Activated naive CD4-positive, alpha-beta T cell treated with anti-CD3 and anti-CD28 coated beads, Interleukin-2, amount 50 U/mL, for 72 hours (primary cell): ENCODE measurements at places on chromosomes 2 and 18.

DNA sequence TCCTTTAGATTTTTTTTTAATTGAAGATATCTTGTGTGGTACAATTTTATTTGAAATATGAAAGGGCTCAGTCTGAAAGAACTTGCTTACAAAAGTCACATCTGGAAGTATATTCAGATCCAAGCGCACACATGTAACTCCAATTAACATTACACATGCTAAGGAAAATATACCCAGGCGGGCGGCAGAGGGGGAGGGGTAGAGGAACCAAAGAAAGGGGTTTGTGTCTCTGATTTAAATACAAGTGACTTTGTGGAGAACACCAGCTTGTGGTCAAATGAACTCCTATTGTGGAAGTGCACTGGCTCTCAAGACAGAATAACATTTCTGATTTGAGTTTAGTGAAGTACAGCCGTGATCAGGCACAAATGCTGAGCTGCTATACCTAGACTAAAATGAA is 280.2 kb upstream of the SOX11 start:
- no peak for DNase-seq

DNA sequence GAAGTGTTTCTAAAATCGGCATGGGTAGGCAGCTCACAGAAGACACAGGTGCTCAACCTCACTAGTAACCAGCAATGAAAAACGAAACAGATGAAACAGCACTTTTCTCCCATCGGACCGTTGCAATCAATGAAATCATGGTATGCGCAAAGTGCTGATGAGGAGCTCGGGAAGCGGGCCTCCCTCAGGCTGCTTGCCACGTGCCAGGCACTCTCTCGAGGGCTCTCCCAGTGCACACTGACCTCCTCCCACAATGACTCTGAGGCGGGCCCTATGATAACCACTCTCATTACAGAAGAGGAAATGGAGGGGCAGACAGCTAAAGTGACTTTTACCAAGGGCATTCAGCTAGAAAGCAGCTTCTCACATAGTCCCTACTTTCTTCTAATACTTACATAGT is 3.8 kb upstream of the ANKRD23 start:
- DNase-seq: no peak

DNA sequence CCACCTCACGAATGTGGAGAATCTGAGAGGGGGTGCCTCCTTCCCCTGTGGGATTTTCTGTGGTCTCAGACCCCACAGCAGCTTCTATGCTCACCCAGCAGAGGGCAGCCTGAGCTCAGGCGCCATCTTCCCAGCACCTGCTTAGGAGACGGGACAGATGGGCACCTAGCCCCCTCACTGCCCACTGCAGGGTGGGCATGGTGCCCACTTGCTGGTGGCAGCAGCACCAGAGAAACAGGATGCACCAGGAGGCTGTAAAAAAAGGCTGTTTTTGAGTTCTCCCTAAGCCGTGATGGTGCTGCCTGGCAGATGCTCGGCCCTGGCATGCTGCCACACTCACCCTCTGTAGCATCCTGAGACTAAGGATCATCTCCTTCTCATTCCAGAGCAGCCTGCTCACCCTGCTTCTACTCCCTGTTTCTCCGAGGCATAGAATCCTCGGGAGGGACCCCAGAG is 19.1 kb upstream of the SLC20A1 start:
- DNase-seq: peak; percentile 69

GRCh38 chr18:77161383-77161782 is 28.8 kb upstream of the MBP start:
- DNase-seq: no peak

DNA sequence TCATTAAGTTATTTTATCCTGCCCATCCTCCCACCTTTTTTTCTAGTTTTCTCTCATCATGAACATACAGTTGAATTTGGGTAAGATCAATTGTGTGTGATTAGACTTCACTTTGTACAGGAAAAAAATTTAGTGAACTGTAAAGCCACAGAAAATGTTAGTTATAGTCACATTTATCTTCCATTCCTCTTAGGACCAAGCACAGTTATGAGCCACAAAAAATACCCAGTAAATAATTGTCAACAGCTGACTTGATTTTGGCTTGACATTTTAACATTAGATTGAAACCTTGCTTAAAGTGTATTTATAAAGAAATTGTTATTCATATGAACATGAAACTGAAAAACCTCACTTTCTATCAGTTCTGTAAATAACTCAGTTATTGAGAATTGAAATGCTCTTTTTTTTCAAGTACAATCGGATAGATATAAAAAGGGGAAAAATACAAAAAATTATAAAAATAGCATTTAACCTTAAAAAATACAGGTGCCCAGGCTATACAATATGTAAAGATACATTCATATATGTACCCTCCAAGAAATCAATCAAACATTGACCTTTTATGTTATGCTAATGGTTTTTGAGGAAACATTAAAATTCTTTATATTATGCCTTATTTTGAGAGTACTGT is 389.5 kb upstream of the NRP2 start:
- no peak for DNase-seq

GRCh38 chr2:229815342-229815741 is 101.0 kb upstream of the DNER start:
- DNase-seq: no peak

DNA sequence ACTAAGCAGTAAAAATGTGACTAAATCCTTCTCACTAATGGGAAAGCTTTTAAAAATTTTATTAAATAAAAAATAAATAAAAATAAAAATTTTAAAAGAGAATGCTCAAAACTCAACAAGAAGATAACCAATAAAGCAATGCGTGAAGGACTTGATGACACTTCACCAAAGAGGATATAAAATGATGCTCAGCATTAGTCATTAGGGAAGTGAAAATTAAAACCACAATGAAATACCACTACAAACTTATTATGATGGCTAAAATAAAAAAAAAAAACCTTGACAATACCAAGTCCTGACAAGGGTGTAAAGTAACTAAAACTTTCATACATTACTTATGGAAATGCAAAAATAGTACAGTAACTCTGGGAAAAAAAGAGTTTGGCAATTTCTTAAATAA is 3.3 kb upstream of the WDR75 start:
- DNase-seq: no peak

DNA sequence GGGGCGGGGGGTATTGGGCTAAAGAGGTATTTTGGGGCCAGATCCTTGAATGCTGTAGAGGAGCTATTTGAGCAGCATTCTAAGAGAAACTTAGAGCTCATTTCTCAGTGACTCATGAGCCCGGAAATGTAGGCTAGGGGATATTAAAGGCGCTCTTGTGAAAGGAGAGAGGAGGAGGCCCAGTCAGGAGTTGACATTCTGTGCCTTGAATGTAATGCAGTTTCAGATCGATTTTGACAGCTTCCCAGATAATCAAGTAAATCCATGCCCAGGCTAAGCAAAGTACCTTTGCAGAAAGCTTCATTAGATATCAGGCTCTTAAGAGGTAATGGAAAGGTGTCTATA is 1.5 kb downstream of the CAB39 start:
- peak; percentile 39 for DNase-seq

GRCh38 chr2:80326214-80326613 is 21.7 kb upstream of the LRRTM1 start:
- no peak for DNase-seq

- no peak for DNase-seq
Observed at GRCh38 chr2:121819846-121820245, 64.4 kb downstream of the TSN start.

DNA sequence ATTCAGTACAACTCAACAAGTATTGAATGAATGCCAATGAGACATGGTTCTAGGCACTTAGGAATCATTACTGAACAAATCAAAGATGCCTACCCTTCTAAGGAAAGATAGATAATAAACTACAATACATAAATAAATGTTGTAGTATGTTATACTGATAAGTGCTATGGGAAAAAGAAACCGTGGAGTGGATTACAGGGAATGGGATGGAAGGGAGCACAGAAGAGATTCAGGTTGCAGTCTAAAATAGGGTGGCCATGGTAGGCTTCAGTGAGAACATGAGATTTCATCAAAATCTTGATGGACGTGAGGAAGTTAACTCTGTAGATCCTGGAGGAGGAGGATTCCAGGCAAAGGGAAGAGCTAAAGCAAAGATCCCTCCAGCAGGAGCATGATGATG is 17.9 kb upstream of the CREB1 start:
- DNase-seq: no peak

GRCh38 chr2:54455131-54455562 is 980 bp upstream of the SPTBN1 start:
- no peak for DNase-seq

- DNase-seq: no peak
Observed at GRCh38 chr18:24446953-24447538, 13.4 kb upstream of the HRH4 start.

DNA sequence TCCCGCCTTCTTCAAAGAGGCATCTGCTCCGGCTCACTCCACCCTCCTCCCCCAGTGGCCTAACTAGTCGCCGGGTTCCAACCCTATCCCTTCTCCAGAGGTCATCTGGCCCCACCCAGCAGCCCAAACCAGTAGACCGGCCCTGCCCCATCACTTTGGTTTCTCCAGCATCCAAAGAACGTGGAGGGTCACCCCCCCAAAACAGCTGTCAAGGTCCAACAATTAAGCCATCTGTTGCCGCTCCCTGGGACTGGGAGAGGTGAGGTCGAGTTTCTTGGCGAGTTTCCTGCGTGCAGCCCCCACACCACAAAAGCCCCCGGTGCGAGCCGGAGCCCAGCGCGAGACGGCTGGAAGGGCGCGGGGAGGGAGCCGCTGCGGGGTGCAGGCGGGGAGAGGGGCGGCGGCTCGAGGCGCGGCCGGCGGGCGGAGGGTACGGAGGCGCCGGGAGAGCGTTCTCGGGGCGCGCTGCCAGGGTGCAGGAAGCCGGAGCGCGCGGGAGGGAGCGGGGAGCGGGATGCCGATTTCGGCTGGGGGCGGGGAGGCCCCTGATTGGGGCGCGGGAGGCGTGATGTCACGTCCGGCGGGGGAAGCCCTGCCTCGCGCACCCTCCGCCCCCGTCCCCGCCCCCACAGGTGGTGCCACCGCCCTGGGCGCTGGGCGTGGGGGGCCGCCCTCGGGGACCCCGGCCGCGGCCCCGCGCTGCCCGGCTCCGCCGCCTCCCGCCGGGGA is 571 bp upstream of the GPC1 start:
- peak; percentile 85 for DNase-seq

- no peak for DNase-seq
Observed at GRCh38 chr2:34567128-34567527, 968.0 kb upstream of the FAM98A start.

DNA sequence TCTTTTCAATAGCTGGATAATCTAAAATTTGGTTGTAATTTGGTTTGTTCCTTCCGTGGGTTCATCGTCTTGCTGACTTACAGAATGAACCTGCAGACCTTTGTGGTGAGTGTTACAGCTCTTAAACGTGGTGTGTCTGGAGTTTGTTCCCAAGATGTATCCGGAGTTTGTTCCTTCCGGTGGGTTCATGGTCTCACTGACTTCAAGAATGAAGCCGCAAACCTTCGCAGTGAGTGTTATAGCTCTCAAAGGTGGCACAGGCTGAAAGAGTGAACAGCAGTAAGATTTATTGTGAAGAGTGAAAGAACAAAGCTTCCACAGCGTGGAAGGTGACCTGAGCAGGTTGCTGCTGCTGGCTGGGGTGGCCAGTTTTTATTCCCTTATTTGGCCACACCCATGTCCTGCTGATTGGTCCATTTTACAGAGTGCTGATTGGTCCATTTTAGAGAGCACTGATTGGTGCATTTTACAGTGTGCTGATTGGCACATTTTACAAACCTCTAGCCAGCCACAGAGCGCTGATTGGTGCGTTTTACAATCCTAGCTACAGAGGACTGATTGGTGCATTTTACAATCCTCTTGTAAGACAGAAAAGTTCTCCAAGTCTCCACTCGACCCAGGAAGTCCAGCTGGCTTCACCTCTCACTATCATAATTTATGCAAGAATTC is 16.6 kb downstream of the RALB start:
- DNase-seq: no peak

DNA sequence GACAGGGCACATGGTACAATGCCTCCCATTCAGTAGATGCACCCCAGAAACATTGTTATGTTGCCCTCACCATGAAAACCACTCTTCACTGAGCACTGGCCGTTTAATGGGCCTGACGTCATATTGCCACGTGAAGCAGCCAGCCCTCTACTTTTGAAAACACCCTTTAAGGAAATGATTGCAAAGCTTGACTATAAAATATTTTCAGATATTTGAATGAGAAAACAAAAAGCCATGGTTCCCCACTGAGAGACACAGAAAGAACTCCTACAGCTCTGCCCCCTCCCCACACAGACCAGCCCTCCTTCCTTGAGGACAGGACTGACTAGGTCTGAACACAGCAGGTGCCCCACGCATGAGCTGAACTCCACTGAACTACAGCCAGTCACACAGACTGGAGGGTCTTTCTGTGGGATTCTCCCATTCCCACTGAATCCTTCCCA is 349.1 kb downstream of the ANAPC1 start:
- DNase-seq: no peak

DNA sequence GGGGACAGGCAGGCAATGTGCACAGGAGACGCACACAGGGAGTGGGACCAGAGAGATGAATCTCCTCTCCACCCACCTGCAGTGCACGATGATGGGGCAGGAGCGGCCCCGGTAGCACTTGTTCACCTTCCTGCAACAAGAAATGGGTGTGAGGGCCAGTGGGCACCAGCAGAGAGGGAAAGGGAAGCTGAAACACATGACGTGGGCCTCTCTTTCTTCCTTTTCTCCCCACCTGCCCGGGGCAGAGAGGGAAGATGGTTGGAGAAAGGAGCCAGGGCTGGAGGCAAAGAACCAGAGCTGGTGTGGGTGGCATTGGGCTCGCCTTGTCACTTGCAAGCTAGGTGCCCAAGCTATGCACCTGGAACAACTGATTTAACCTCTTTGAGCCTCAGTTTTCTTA is 12.2 kb downstream of the DNAJB2 start:
- DNase-seq: peak; percentile 21

GRCh38 chr2:173161040-173161439 is 85.4 kb downstream of the MAP3K20 start:
- no peak for DNase-seq

GRCh38 chr2:209619782-209620181 is 151.8 kb upstream of the UNC80 start:
- no peak for DNase-seq

- no peak for DNase-seq
Observed at GRCh38 chr2:158270536-158270935, 168.9 kb downstream of the UPP2 start.
